ENCODE measurements at places on chromosomes 13 and 19.

- no peak for DNase-seq
Observed at GRCh38 chr19:40499320-40499719, 32.5 kb downstream of the SPTBN4 start.

- DNase-seq: no peak
Observed at GRCh38 chr19:30224689-30225606, 147.2 kb upstream of the ZNF536 start.

DNA sequence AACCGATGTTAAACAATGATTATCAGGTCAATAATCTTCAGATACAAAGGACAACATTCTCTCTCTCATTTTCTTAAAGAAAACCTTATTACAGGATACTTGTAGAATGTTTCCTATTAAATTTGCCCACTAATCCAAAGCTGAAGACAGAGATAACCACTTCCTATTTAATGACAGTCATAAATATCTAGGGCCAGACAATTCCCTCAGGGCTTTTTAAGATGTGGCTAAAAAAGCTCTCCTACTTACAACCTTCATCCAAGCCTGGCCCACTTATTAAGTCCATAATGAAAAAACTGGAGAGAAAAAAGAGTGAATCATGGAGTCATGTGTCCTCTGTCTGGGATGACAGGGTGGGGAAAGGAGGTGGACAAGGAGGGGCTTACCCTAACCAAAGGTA, 235.9 kb downstream of the KLF12 start:
- DNase-seq: no peak

DNA sequence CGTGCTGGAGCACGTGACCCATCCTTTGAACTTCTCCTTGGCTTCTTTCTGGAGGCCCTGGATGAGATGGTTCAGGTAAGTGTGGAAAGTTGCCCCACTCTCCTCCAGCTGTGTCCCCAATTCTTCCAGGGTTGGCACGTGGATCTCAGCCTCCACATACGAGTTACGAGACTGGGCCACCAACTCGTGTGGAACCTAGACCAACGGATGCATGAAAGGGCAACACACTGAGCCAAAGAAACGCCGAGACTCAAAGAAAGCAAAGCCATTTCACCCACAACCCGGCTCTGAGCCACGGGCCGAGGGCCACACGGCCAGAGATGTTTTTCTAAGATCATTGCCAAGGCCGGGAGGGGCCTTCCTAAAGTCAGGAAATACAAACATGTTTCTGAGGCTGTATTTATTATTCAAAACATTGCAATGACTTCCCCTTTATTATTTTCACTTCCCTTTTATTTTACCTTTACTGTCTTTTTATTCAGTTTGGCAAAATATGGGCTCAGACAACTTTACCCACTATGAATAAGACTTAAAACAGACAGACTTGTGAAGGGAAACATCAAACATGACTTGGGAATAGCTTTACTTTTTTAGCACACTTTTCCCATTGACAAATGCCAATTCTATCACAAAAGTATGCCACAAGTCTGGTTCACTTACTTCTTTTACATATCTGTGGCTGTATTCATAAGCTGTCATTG, 94.6 kb downstream of the KL start:
- no peak for DNase-seq

- DNase-seq: no peak
Observed at GRCh38 chr19:57656346-57656745, 12.4 kb upstream of the ZSCAN4 start.

GRCh38 chr19:15923702-15924101, 10.6 kb downstream of the CYP4F11 start:
- DNase-seq: no peak

- DNase-seq: no peak
Observed at GRCh38 chr13:64912141-64912540, 2318.0 kb downstream of the PCDH9 start.

All from effector CD4-positive, alpha-beta T cell (primary cell).